Activated B cell treated with CpG ODN at 0.5 μM for 24 hours (primary cell): ENCODE measurements at places on chromosomes 2 and 18.

DNA sequence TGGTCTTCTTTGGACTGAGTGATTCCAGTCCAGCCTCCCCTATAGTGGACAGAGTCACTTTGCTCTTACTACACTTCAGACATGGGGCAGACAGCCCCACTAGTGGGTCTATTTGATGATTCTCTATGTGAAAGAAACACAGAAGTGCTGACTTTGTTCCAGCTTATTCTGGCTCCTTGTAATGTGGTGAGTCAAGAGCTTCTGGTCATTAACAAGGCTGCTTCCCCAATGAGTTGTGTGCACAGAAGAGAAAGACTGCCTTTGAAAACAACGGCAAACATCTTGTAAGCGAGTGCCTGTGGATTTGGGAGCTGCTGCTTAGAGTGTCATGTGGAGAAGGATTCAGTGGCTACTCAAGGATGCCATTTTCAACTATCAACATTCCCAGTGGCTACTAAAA lies 39.1 kb downstream of the RMC1 start:
- H3K27ac ChIP-seq, result no peak overlapping the region
- no peak for DNase-seq
- H3K27me3 ChIP-seq, result no peaks in the 10 kb centered on the region
- H3K36me3 ChIP-seq, result peaks cover 80% of the 10 kb centered on the region
- H3K4me1 ChIP-seq, result peaks cover 35% of the 10 kb centered on the region
- H3K4me3 ChIP-seq, result no peak overlapping the region

DNA sequence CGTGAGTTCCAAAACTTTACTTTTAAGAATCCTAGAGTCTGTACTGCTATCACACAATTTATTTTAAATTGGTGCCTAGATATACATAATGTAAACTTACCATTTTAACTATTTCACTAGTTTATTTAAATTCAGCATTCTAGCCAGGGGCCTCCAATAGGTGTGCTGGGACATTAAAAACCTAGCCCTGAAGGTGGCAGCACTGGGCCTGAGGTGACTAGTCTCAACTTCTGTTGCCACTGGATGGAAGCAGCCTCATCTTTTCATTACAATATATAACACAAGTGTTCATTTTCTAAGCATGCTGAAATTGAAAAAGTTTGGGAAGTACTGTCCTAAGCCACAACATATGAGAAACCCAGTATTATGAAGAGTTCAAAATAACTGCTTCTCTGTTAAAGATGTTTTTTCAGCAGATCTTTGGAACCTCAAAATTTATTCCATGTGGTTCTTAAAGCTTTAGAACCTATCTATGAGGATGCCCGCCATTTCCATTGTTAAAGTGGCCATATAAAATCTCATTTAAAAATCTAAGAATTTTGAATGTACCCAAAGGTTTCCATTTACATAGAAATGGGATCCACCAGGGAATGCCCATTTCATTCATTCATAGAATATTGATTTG lies 2.9 kb upstream of the RBBP8 start:
- H3K36me3 ChIP-seq, result peaks cover 7% of the 10 kb centered on the region
- peaks cover 24% of the 10 kb centered on the region for H3K4me1 ChIP-seq
- DNase-seq, result peak; percentile 51
- H3K27me3 ChIP-seq, result no peaks in the 10 kb centered on the region

- H3K27ac ChIP-seq, result no peak overlapping the region
- no peaks in the 10 kb centered on the region for H3K36me3 ChIP-seq
- no peak for DNase-seq
- H3K4me1 ChIP-seq, result peaks cover 4% of the 10 kb centered on the region
- H3K4me3 ChIP-seq, result no peak overlapping the region
Observed at GRCh38 chr2:222686086-222686750, 14.8 kb downstream of the MOGAT1 start.

DNA sequence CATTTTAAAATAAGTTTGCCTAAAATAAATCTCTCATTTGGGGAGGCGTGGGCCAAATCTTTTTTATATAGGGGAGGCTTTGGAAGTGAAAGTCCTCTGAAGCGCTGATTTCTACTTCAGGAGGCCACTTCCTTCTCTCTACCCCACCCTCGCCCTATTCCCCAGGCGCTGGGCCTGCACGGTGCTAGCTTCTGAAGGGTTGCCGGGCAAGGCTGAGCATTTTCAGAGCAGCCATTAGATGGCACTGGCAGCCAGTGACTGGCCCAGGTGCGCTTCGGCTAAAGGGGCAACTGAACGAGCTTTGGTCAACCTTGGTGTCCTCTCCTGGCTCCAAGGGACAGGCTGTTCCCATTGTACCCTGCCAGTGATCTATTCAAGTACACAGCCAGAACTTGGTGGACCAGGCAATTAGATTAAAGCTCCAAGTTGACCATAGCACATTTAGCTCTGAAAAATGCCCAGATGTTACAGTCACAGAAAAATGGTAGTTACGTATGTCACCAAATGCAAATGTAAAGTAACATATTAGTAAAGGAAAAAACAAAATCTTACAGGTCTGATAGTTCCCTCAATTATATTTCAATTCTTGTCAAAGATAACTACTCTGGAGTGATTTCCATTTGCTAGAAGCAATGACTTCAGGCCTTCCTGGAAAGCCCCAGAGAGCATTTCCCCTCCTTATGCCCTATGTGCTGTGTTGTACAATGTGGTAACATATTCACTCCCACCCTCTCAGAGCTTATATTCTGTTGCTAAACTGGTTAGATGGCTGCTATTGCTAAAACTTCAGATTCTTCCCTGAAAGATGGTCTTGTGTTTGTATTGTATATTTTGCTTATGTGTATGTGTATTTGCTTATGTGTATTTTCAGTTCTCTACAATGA lies 2.1 kb downstream of the POMC start:
- peaks cover 33% of the 10 kb centered on the region for H3K4me1 ChIP-seq
- peak overlapping the region; percentile 65 for H3K27ac ChIP-seq
- no peaks in the 10 kb centered on the region for H3K36me3 ChIP-seq
- peak; percentile 71 for DNase-seq

GRCh38 chr2:134203175-134203574 lies 50.7 kb upstream of the MGAT5 start:
- H3K27ac ChIP-seq, result peak overlapping the region; percentile 54
- no peak for DNase-seq
- H3K4me1 ChIP-seq, result peaks cover 41% of the 10 kb centered on the region

- H3K27me3 ChIP-seq, result no peaks in the 10 kb centered on the region
- no peak for DNase-seq
- H3K36me3 ChIP-seq, result peaks cover 62% of the 10 kb centered on the region
- H3K4me1 ChIP-seq, result peaks cover 2% of the 10 kb centered on the region
- peak overlapping the region; percentile 62 for H3K4me3 ChIP-seq
Observed at GRCh38 chr2:101704816-101705578, 7.5 kb downstream of the MAP4K4 start.

DNA sequence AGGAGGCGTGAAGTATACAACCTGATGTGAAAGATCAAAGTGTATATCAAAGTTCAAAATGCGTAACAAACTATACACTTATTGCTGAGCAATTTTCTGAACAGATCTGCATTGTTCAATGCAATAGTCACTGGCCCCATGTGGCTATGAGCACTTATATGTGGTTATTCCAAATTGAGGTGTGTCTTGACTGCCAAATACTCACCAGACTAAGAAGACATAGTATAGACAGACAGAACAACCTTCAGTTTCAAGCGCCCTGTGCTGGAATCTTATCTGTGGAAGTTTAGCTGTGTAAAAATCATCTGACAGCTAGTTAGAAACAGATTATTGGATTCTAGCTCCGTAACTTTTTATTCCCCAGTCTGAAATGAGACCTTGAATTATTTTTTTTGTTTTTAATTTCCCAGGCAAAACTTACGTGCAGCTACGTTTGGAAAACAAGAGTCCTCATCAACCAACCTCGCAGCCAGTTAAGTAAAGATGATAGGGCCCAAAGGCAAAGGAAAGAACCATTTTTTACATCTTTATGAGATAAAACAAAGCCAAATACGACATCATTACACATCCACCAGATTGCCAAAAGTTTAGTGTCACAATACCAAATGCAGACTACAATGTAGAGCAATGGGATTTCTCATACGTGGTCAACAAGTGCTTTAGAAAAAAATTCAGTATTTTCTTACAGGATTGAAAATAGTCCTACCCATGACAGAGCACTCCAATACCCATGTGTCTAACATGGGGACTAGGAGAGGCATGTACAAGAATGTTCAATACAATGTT lies 37.2 kb downstream of the MBOAT2 start:
- DNase-seq, result no peak
- H3K27me3 ChIP-seq, result no peaks in the 10 kb centered on the region
- H3K36me3 ChIP-seq, result no peaks in the 10 kb centered on the region
- H3K4me3 ChIP-seq, result no peak overlapping the region

DNA sequence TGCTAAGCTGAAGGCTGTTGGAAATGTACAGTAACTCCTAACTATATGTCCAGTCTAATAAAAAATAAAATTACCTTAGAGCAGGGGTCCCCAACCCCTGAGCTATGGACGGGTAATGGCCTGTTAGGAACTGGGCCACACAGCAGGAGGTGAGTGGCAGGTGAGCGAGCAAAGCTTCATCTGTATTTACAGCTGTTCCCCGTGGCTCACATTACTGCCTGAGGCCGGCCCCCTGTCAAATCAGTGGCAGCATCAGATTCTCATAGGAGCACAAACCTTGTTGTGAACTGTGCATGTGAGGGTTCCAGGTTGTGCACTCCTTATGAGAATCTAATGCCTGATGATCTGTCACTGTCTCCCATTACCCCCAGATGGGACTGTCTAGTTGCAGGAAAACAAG lies 73.1 kb upstream of the CXCR4 start:
- no peaks in the 10 kb centered on the region for H3K27me3 ChIP-seq
- no peak for DNase-seq
- H3K36me3 ChIP-seq, result no peaks in the 10 kb centered on the region
- H3K4me1 ChIP-seq, result peaks cover 27% of the 10 kb centered on the region
- H3K4me3 ChIP-seq, result no peak overlapping the region

DNA sequence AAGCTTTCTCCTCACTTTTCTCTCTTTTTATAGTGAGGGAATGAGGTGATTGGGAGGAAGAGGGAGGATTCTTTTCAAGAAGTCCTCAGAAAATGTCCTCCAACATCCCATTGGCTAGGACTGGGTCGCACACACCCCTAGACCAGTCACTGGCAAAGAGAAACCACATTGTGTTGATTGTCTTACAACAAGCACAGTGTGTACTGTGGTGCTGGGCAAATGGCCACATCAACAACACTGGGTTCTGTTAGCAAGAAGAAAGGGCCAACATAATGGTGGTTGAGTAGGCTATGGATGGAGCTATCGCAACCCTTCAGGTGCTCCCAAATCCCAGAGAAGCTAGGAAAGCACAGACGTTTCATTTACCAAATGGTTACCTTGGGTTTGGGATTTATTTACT lies 18.7 kb upstream of the PTPN4 start:
- H3K36me3 ChIP-seq, result no peaks in the 10 kb centered on the region
- H3K27me3 ChIP-seq, result peaks cover 7% of the 10 kb centered on the region
- no peak for DNase-seq
- H3K4me3 ChIP-seq, result no peak overlapping the region

GRCh38 chr2:171100370-171100769 lies 60.3 kb downstream of the TLK1 start:
- no peak overlapping the region for H3K4me3 ChIP-seq
- H3K4me1 ChIP-seq, result peaks cover 29% of the 10 kb centered on the region
- H3K27ac ChIP-seq, result no peak overlapping the region
- DNase-seq, result no peak

GRCh38 chr2:66575625-66576310 lies 140.8 kb downstream of the MEIS1 start:
- DNase-seq, result no peak
- H3K4me3 ChIP-seq, result peak overlapping the region; percentile 38
- no peaks in the 10 kb centered on the region for H3K36me3 ChIP-seq

GRCh38 chr2:231676243-231676642 lies 32.1 kb upstream of the PTMA start:
- H3K36me3 ChIP-seq, result no peaks in the 10 kb centered on the region
- no peak for DNase-seq
- peak overlapping the region; percentile 98 for H3K27ac ChIP-seq
- H3K4me3 ChIP-seq, result no peak overlapping the region
